ENCODE measurements at places on chromosomes 3 and 15. TPM values are rescaled to one million over a fixed set of nuclear protein-coding genes. Genes with fewer than 3 reads are reported as not detected.
A peak's percentile ranks its signal among the peaks of the same experiment; 100 is the strongest.

- peaks cover 30% of the 10 kb centered on the region for H3K4me1 ChIP-seq
- DNase-seq = no peak
- H3K36me3 ChIP-seq = peaks cover 2% of the 10 kb centered on the region
- no peak overlapping the region for H3K4me3 ChIP-seq
Observed at GRCh38 chr3:63872135-63872924, 8.7 kb downstream of the ATXN7 start.

GRCh38 chr15:99954361-99955180, 221.3 kb upstream of the LYSMD4 start:
- DNase-seq = peak; percentile 53
- H3K27me3 ChIP-seq = peaks cover 13% of the 10 kb centered on the region
- H3K4me1 ChIP-seq = peaks cover 26% of the 10 kb centered on the region
- no peak overlapping the region for H3K4me3 ChIP-seq
- H3K27ac ChIP-seq = peak overlapping the region; percentile 18

- H3K36me3 ChIP-seq = no peaks in the 10 kb centered on the region
- DNase-seq = no peak
- H3K27me3 ChIP-seq = no peaks in the 10 kb centered on the region
- no peak overlapping the region for H3K4me3 ChIP-seq
- no peak overlapping the region for H3K27ac ChIP-seq
Observed at GRCh38 chr15:36791844-36792571, 212.6 kb downstream of the CDIN1 start.

DNA sequence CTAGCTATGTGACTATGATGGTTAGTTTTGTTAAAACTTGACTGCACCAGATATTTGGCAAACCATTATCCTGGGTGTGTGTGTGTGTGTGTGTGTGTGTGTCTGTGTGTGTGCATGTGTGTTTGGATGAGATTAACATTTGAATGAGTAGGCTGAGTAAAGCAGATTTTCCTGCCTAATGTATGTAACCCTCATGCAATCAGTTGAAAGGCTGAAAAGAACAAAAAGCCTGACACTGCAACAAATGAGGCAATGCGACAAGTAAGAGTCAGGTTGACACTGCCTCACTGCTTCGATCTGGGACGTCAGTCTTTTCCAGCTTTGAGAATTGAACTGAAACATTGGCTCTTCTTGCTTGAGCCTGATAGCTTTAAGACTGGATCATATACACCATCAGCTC, 643.0 kb downstream of the NAALADL2 start:
- DNase-seq = no peak
- no peaks in the 10 kb centered on the region for H3K4me1 ChIP-seq
- H3K27ac ChIP-seq = no peak overlapping the region
- no peaks in the 10 kb centered on the region for H3K27me3 ChIP-seq

Gene CNTN3
- 0.57 TPM for total RNA-seq

Measured in suprapubic skin (tissue), 4 donors.